Stimulated activated CD8-positive, alpha-beta memory T cell treated with anti-CD3 and anti-CD28 coated beads, Interleukin-15, amount 100 ng/mL, for 48 hours (primary cell): ENCODE measurements at places on chromosomes 7 and 10.

- no peak for DNase-seq
Measured at GRCh38 chr7:151832138-151832537, 44.8 kb downstream of the PRKAG2 start.

DNA sequence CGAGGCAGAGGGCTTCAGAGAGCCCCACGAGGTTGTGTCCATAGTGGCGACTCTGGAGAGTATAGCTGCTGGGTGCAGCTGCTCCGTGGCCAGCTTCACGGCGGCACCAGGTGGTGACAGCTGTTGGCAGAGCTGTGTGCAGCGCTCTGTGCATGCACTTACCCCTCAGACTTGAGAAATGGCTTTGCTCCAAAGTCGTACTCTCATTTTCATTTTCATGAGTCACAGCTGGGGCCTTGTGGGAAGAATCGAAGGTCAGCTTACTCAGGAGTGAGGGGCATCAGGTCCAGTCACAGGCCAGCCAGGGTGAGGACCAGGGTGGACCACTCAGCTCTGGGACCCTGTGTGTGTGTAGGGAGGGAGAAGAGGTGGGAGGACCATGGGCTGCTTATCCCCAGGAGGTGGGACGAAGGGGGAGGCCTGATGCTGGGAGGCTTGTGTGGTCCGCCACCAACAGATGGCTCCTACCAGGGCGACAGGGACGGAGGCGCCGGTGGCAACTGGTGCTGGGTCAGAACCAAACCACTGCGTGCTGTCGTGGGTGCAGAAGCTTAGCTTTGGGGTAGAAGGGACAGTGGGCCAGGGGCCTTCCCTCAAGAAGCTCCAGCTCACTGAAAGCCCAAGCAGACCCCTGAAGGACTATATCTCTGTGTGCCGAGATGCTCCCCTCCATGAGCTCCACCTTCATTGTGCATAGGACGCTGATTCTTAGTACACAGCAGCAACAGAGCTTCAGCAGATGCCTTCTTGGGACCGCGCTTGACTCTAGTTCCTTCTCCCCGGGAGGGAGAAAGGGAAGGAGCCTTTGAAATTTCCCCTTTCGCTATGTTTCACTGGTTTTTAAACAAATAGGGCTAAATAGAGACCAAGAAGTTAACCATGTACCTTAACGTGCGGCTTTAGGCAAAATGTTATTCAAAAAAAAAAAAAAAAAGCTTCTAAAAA, 225.0 kb downstream of the CELF2 start:
- DNase-seq, result no peak

DNA sequence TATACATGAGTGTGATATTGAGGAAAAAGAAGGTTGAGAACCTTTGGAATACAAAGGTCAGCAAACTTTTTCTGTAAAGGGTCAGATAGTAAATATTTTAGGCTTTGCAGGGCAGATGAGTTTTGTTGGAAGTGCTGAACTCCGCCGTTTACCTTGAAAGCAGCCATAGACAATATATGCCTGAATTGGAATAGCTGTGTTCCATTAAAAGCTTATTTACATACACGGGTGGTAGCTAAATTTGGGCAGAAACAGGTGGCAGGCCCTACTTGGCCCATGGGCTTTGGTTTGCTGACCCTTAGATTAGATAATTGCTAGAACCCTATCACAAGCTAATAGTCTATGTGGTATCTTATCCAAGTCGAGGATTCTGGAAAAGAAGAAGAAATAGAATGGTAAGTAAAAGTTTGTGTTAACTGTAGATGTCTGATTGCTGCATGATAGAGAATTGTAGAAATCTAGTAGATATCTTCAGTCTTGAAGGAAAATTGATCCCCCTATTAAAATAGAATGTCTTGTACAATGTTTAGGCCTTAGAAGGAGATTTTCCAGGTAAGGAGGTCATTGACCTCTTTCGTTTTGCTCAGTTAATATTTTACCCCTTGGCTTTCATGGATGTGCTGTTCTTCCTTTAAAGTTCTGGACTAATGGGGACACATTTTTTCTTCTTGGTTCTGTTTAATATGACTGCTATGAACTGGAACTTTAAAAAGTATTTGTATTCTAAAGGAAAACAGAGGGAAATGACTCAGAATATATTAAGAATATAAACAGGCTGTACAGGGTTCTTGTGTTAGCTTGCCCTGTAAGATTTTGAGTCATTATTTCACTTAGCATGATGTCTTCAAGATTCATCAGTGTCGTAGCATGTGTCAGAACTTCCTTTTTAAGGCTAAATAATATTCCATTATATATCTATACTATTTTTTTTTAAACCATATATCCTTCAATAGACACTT, 8.0 kb downstream of the RBM33 start:
- DNase-seq, result no peak

GRCh38 chr7:28871631-28872030, 86.5 kb downstream of the TRIL start:
- no peak for DNase-seq

DNA sequence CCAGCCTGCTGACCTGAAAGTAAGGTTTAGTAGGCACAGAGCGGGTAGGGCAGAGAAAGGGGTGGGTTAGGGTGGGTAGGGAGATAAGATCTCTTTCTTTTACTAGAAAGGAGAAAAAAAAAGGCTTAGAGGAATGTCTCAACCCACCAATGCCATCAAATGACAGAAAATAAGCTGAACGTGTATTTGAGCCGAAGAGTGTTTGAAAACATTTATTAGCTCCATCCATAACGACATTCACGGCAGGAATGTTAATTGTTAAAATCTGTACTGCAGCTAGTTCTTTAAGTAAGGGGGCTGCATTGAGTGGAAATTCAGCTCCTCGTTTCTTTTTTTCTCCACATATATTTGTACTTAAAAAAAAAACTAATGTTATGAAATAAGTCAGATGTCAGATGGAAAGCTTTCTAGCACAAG, 63.7 kb upstream of the ARID5B start:
- DNase-seq, result no peak

GRCh38 chr7:69199661-69200060, 398.6 kb upstream of the AUTS2 start:
- no peak for DNase-seq

DNA sequence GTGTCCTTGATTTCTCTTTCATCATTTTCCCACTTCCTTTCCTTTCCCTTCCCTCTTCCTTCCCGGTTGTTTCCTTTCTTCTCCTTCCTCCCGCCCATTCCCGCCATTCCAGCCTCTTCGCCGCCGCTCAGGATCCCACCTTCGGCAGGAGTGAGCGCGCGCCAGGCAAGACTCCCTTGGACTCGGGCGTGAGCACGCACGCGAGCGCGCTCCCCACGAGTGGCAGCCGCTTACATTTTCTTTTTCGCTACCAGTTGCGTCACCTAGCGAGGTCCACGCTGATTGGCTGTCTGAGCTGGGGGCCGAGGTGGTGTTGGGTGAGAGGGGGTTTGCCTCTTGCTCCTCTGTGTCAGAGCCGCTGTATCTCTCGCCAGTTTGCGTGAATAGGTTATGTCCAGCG, 11.8 kb downstream of the ZAN start:
- DNase-seq, result peak; percentile 3

GRCh38 chr10:6185039-6185716, 17.6 kb upstream of the PFKFB3 start:
- no peak for DNase-seq

DNA sequence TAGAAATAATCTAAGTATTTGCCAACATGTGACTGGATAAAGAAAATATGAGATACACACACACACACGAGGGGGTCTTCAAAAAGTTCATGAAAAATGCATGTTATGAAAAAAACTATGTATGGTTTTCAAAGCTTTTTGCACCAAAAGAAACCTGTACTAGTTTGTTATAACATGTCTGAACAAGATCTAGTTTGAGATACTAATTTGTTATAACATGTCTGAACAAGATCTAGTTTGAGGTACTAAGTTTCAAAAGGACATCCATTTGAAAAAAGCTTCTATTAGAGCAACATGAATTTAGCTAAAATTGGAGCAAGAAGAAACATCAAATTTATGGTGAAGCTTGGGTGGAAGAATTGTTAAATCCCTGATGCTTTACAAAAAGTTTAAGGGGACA, 19.8 kb upstream of the ADRA2A start:
- no peak for DNase-seq

GRCh38 chr10:126222736-126223511, 165.4 kb downstream of the ADAM12 start:
- DNase-seq, result no peak

GRCh38 chr10:29142516-29143314, 146.2 kb upstream of the LYZL1 start:
- no peak for DNase-seq

GRCh38 chr7:29432721-29433120, 130.9 kb upstream of the PRR15 start:
- DNase-seq, result no peak

- DNase-seq, result no peak
Measured at GRCh38 chr10:99396471-99396870, 34.0 kb downstream of the GOT1 start.

GRCh38 chr7:118142012-118142411, 42.0 kb upstream of the LSM8 start:
- DNase-seq, result no peak

- no peak for DNase-seq
Measured at GRCh38 chr7:22361795-22362194, 4.8 kb upstream of the RAPGEF5 start.

- no peak for DNase-seq
Measured at GRCh38 chr10:112875476-112876267, 74.4 kb upstream of the TCF7L2 start.

DNA sequence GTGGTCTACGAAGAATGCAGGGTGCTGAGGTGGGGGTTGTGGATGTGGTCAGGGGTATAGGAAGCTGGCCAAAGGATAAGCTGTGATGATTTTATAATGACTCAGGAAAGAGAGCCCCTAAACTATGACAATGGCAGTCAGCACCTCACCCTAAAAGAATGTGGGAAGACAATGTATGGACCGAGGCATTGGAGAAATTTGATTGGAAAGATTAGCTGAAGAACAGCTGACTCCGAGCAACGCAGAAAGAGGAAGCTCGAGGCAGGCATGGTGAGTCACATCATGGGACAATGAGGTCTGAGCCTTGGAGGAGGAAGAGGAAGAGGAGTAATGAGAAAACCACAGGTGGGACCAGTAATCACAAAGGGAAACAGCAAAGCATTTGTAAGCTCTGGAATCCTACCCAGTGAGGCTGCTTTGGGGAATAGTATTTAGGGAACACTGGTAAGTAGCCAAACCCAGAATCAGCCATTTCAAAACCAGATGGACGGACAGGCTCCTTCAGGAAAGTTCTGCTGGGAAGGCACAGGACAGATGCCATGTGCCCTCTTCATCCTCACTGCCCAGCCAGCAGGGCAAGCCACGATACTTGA, 295.4 kb downstream of the PRPF18 start:
- no peak for DNase-seq

- no peak for DNase-seq
Measured at GRCh38 chr7:147804032-147804431, 786.5 kb upstream of the C7orf33 start.

- no peak for DNase-seq
Measured at GRCh38 chr10:32981760-32982159, 23.7 kb upstream of the ITGB1 start.
